ENCODE measurements at places on chromosomes 11 and 22. TPM values are rescaled to one million over a fixed set of nuclear protein-coding genes. Genes with fewer than 3 reads are reported as not detected.

- no peak for DNase-seq
These were observed 20.1 kb upstream of the CHORDC1 start for GRCh38 chr11:90242894-90243416.

- DNase-seq, result no peak
These were observed 2.3 kb downstream of the F2 start for GRCh38 chr11:46721286-46721685.

GRCh38 chr22:20587206-20587958, 80.0 kb downstream of the MED15 start:
- no peak for DNase-seq

- DNase-seq, result no peak
These were observed 24.6 kb downstream of the PPIL2 start for GRCh38 chr22:21690401-21690801.

- DNase-seq, result peak; percentile 55
These were observed at the start of gene CD151 for GRCh38 chr11:832529-833113. Gene CD151, plus strand, starts transcription at chr11:832952. Its CDS starts 3,118 bp downstream, at chr11:836070.

DNA sequence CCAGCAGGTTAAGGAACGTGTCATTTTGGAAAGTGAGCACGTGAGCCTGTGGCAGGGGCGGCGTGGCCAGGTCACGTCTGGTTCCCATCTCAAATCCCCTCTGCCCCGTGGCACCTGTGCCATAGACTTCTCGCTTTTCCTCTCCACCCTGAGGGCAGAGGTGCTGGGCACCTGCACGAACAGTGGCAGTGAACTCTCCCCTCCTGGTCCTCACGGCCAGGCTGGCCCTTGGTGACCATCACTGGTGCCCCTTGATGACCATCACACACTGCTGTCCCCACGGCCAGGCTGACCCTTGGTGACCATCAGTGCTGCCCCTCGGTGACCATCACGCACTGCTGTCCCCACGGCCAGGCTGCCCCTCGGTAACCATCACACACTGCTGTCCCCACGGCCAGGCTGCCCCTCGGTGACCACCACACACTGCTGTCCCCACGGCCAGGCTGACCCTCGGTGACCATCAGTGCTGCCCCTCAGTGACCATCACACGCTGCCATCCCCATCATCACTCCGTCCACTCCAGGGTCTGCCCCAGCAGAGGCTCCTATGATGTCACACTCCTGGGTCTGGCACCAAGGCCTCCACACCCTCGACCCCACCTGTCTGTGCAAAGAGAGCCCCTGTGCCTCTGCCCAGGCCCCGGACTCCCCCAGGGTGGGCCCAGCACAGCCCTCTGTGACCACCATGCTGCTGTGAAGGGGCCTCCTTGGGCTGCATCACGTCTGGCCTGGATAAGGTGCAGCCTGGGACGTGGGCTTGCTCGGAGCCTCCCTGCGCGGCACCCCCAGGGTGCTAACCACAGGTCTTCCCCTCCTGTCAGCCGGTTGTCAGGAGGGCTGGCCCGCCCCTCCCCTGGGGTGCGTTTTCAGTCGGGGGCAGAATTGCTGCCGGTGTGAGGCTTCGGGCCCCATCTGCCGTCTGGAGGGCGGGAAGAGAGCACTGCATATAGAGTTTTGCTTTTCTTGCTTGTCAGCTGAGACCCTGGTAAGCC, 738.6 kb downstream of the BRD1 start:
- no peak for DNase-seq

GAL gene
- polyA plus RNA-seq, result 1.8 TPM

EFCAB6 gene
- polyA plus RNA-seq, result 1.9 TPM

IL17REL gene
- 0.02 TPM for polyA plus RNA-seq
